ENCODE measurements at places on chromosomes 12 and 14.

GRCh38 chr12:57130941-57131340, 2.7 kb downstream of the LRP1 start:
- DNase-seq = no peak

DNA sequence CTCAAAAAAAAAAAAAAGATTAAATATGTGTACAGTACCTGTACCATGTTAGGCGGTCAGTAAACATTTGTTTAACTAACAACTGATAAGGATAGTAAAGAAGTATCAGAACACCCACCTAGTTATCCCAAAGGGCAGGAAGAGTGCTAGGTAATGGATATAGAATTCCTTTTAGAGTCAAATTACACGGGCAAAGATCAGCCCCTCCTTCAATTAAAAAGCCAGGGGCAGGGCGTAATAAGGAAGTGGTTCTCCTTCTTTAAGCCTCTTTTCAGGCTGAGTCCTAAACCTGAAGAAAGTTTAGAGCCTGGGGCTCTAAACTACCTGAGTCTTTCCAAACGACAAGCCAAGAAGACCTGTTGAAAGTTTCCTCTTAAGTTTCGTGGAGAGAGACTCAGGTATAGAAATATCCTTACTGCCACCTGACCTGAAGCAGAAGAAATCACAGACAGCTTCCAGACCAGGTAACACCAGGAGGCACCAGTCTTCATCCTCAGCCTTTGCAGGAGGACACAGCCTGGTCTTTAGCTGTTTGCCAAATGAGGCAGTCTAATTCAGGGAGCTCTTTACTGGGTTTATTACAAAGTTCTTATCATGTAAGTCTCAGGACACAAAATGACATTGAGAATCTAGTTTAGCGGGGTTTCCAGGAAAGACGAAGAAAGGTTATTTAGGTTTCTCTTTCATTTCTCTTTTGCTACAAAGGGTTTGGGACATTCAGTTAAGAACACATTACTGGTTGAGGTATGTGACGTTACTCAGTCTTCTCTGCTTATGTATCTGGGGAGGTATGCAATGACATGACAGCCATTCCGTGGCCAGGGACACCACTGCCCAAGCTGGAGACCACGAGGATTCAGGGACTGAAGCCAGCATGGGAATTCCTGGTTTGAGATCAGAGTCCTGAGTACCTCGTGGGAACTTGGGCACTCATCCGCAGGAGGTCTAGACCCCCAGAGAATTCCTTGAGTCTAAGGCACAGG, at the start of gene BCL2L14:
BCL2L14 (plus strand) TSS at position 266 of the 983 bp plus-strand sequence. CDS start 8,367 bp downstream, outside the sequence.
- no peak for DNase-seq

DNA sequence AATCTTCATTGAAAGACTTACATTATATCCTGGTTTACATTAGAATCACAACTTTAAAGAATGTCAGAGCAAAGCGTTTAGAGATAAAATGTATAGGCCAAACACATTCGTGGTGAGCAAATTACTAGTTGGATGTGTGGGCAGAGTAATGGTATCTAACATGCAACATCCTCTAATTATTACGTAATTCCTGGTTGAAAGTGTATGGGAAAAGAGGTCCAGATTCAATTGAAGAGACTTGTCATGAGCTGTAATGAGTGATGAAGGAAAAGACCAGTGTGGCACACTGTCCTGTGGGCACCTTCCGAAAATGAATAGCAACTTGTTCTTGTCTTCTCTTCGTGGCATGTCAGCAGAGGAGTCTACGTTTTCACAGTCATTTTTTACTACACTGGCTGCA, 192.8 kb downstream of the LRIG3 start:
- DNase-seq = no peak

DNA sequence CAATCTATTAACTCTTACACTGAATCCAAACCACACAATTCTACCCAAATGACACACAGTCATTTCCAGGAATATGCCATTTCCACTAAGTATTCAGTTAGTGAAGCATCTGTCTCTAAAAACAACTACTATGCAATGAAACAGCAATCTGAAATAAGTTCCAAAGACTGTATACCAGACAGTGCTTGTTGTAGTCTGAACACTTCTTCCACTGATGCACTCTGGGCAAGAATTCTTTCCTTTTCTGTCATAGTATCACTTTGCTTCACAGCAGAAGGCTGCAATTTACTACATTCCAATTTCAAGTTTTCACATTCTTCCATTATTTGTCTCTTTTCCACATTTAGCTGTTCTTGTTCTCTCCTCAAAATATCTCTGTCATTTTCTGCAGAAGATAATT, 25.8 kb downstream of the TRIP11 start:
- DNase-seq = no peak

GRCh38 chr12:59574406-59574805, 21.4 kb upstream of the SLC16A7 start:
- no peak for DNase-seq

DNA sequence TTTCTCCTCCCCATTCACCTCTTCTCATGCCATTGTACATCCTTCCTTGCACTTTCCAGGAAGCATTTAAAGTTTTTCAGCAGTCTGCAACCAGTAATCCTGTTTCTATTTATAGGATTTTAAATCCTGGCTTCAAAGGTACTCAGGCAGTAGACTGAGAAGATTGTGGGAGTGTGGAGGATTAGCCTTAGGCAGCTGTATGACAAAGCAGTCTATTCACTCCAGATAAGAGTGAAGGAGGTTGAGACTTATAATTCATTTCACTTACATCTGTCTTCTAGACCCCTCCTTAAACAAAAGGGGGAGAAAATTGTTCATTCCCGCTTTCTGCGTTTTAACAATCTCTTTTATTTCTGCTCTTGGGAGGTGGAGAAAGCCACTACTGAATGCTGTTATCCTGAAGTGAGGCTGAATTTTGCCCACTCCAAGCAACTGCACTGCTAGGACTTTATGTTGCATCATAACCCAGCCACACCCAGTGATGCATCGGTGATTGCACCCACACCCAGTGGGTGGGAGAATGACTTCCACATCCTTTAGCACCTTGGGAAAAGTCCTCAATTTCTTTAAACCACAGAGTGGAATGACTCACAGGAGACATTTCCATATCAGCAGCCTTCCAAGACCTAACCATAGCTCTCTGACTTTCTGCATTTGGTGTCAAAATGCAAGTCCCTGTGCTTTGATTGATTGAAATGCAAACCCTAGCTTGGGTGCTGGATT, 382.5 kb upstream of the ATP2B1 start:
- DNase-seq = peak; percentile 82

GRCh38 chr14:104314251-104314941, 176.0 kb downstream of the KIF26A start:
- no peak for DNase-seq

DNA sequence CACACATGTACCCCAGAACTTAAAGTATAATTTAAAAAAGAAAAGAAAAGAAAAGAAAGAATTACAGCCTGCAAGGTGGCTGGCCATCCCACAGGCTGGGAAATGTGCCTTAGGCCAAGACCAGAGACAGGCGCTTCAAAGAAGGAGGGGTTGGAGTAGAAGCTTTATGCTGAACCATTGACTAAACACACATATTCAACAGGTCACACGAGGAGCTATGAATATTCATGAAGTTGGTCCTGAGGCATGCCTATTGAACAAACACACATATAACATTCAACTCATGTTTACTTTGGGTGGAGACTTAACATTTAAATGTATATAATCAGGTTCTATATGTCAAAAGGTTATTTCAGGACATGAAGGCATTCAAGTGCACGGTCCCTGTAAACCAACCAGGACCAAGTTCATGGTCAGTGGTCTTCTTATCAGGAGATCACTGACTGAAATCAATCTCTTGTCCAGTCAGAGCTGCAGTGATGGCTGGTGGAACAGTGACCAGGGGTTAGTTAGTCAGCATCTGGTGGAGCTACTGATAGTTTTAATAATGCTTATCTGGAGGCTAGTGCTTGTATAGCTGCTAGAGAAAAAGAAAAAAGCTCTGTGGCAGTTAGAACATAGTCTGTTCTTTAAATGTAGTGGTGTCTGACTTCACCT, 35.6 kb upstream of the ITPR2 start:
- no peak for DNase-seq

GRCh38 chr12:43132291-43132690, 419.7 kb downstream of the ADAMTS20 start:
- no peak for DNase-seq

DNA sequence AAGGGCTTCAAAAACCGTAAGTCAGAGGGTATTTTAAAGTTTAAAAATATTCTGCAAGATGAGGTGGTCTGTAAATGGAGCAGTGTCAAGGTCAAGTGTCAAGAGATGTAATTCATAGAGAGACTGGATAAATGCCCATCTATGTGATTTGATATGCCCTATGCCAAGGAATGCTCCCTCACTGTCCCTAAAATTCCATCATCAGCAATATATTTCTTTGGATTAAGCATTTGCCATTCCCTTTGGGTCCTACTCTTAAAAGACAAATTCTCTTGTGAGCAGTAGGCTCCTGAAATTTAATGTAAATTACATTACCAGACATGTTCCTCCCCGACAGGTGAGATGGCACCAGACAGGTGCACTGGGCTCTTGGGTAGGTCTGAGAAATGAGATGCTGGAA, 16.0 kb upstream of the FOS start:
- DNase-seq = no peak

- DNase-seq = peak; percentile 95
Observed at GRCh38 chr14:24442240-24443052, at the start of gene SDR39U1. Gene SDR39U1 (minus strand): TSS chr14:24442776. CDS start chr14:24442769, 7 bp downstream.

- no peak for DNase-seq
Observed at GRCh38 chr12:96242597-96242996, 48.4 kb downstream of the ELK3 start.

- no peak for DNase-seq
Observed at GRCh38 chr12:126189856-126190255, 1124.6 kb downstream of the AACS start.

DNA sequence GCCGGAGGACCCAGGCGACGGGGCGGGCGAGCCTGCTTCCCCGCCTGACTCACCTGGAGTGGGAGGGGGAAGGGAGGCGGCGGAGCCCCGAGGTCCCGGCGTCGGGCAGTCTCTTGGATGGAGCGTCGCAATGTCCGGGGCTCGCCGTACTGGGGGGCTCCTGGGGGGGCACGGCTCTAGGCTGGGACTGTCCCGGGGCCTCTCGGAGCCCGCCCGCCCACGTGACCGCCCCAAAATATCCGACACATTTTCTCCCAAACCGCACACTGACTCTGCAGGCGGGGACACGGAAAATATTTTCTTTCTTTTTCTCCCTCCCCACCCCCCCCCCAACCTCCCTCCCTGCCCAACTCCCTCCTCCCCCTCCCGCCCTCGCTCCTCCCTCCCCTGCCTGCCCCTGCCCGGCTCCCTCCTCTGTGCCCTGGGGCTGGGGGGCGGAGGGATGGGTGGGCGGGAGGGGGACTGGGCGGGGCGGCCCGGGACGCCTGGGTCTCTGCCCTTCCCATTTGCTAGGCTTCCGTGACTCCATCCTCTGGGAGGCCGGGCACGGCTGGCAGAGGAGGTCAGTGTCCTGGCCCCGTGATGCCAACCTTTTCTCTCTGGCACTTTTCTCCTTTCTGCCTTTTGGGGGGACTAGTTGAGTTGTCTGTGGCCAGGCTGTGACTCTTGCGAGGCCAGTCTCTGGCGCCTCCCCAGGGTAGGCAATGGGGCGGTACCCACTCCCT, at the start of gene RARG:
RARG (minus strand) TSS at position 289 of the 725 bp plus-strand sequence. CDS start 4,664 bp downstream, outside the sequence.
- no peak for DNase-seq

DNA sequence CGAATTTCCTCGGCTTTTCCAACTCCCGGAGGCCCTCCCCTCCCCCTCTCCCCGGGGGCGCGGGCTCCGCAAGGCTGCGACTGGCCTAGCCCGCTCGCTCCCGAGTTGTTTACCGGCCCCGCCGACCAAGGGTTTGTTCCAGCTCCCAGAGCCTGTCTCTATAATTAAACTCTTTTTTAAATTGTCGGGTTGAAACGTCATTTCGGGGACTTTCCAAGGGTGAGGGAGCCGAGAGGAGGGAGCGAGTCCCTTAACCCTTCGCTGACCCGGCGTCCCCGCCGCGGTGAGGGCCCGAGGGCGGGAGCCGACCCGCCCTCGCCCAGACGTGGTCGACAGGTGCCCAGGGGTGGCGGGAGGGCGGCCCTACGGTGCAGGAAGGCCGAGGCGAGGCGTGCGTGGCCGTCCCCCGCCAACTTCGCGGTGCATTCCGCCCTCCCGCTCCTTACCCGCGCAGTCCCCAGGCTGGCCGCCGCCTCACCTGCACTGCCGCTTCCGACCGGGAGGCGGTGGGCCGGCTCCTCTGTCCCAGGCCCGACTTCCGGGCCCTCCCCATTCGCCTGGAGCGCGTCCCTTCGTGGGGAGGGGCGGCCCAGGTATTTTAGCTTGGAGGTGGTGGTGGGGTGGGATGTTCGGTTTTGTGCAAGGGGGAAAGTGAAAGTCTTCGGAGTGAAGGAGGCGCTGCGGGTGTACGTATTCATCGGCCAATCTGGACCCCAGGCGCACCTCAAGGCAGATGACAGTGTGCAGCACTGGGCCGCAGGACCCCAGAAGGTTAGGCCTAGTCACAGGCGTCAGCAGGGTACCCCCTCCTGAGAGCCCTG, 2.9 kb upstream of the ZFP36L1 start:
- DNase-seq = no peak

DNA sequence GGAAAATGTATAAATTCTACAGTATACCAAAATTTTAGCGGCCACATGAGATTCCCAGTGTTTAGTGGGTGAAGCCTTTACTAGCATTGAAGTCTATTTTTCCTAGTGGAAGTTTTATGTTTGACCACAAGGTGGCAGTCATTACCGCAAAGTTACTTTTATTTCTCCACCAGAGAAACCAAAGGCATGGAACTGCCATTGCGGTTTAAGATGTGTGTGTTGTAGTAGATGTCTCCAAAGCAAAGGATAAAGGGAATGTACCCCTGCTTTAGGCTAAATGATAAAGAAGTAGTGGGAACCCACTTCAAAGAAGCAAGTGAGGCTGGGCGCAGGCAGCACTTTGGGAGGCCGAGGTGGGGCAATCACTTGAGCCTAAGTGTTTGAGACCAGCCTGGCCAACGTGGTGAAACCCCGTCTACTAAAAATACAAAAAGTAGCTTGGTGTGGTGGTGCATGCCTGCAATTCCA, 140.5 kb downstream of the PRKCH start:
- no peak for DNase-seq

DNA sequence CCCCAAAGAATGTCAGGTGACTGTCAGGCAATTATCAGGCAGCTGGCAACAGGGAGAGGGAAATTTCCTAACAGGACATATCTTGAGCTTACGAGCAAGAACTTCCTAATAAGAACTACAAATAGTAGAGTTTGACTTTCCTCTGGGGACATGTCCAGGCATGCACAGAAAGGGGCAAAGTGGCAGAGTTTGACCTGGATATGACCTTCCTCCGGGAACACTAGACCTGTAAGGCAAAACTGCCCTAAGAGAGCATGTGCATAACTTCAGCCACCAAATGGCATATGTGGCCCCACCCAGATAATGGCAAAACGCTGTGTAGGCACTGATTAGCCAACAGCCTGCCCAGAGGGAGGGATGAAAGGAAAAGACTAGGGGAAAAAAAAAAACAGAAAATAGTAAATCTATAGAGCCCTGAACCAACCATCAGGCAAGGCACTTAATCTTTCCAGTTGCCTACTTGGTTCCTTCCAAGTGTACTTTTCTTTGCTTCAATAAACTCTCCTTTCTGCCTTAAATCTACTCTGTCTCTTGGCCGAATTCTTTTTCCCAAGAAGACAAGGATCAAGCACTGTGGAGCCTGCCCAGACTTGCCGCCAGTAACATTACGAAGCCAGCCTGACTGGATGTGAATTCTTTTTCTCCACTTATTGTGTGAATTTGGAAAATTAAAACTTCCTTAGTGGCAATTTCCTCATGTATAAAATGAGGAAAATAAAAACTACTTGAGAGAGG, 164.1 kb downstream of the SPTSSA start:
- DNase-seq = no peak

All from GM04503 (cell line).